ENCODE measurements at places on chromosomes 6 and 20. TPM values are rescaled to one million over a fixed set of nuclear protein-coding genes. Genes with fewer than 3 reads are reported as not detected.

DNA sequence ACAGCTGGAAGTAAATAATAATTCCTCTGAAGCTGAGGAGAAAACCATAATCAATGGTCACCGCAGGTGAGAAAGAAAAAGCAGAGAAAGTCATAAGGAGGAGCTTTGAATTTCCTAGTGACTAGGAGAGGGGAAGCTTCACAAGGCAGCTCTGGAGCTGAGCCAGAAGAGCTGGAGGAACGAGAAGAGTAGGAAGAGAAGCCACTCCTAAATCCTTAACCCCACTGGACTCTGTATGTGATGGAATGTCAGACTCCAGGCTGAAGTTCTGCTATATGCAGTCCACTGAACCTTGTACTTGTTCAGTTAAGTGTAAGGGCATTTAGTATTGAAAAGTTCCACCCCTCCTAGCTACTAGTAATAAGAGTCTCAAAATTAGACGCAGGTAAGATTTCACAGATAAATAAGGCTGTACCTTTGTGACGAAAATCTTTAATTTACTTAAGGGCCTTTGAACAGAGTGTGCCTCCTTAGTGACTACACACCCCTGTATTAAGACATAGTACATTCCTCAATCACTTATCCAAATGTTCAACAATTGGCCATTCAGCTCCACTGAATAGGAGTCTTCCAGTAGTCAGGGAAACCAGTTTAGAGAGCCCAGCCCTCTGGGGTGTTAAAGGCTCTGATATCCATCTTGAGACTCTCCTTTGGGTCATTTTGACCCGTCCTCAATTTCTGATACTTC, 71.4 kb upstream of the UFL1 start:
- H3K27me3 ChIP-seq = no peaks in the 10 kb centered on the region
- H3K4me1 ChIP-seq = no peaks in the 10 kb centered on the region
- H3K27ac ChIP-seq = no peak overlapping the region
- no peak overlapping the region for H3K4me3 ChIP-seq

- peaks cover 5% of the 10 kb centered on the region for H3K4me1 ChIP-seq
- H3K4me3 ChIP-seq = no peak overlapping the region
- H3K36me3 ChIP-seq = no peaks in the 10 kb centered on the region
Observed at GRCh38 chr6:3455569-3456394, 1.1 kb downstream of the SLC22A23 start.

GRCh38 chr6:2884804-2885203, 18.3 kb downstream of the SERPINB9 start:
- H3K4me1 ChIP-seq = peaks cover 83% of the 10 kb centered on the region
- no peak for DNase-seq
- H3K27me3 ChIP-seq = no peaks in the 10 kb centered on the region

- no peaks in the 10 kb centered on the region for H3K36me3 ChIP-seq
- H3K4me3 ChIP-seq = no peak overlapping the region
- no peak overlapping the region for H3K27ac ChIP-seq
- no peaks in the 10 kb centered on the region for H3K4me1 ChIP-seq
Observed at GRCh38 chr6:142323377-142323776, 21.6 kb downstream of the ADGRG6 start.

- peaks cover 57% of the 10 kb centered on the region for H3K36me3 ChIP-seq
- H3K27me3 ChIP-seq = no peaks in the 10 kb centered on the region
- no peak for DNase-seq
- no peak overlapping the region for H3K27ac ChIP-seq
Observed at GRCh38 chr20:10563935-10564492, 109.8 kb downstream of the JAG1 start.

- no peak for DNase-seq
- peak overlapping the region; percentile 97 for H3K4me3 ChIP-seq
- peaks cover 18% of the 10 kb centered on the region for H3K4me1 ChIP-seq
- peaks cover 35% of the 10 kb centered on the region for H3K36me3 ChIP-seq
- peak overlapping the region; percentile 94 for H3K27ac ChIP-seq
Observed at GRCh38 chr20:3203315-3204123, 963 bp downstream of the DDRGK1 start.

DNA sequence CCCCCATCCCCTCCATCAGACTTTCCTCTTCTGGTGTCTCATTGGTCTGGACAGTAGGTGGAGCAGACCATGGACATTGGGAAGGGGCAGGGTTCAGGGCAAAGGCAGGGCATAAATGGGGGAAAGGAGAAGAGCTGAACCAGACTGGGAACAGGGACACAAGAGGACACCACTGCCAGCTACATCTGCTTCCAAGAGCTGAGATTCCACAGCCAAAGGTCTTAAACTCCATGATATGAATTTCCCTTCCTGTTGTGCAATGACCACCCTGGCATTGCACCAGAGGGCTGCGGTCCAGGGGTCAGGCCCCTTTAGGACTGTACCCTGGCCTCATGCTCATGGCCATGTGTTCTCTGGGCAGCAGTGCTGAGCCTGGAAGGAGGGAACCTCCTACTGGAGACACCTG, 137.9 kb downstream of the MAFB start:
- peaks cover 15% of the 10 kb centered on the region for H3K27me3 ChIP-seq
- no peaks in the 10 kb centered on the region for H3K36me3 ChIP-seq
- DNase-seq = no peak

DNA sequence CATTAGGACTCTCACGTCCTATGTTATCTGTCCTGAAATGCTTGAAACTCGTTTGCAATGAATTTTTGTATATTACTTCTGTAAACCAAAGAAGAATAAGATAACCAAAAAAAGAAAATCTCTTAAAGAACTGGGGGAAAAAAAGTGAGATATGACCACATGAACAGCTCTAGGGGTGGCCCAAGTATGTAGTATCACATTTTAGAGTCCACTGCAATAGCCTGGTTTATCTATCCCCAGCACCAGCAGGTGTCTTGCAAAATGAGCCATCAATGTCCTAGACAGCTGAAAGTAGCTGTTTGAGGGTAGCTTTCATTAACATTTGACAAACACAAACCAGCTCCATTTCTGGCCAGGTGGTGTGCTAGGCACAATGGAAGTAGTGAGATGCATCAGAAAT, 102.8 kb downstream of the PXDC1 start:
- peaks cover 9% of the 10 kb centered on the region for H3K27me3 ChIP-seq
- H3K27ac ChIP-seq = no peak overlapping the region

The CAPN11 gene
- total RNA-seq = not detected

The ROS1 gene
- total RNA-seq = not detected

The DCDC2 gene
- total RNA-seq = not detected

The DDX43 gene
- 1.6 TPM for total RNA-seq

Data from activated B cell treated with CpG ODN at 0.5 μM for 24 hours (primary cell).